Ascending aorta (tissue), 2 donors: ENCODE measurements at places on chromosomes 13 and 19. TPM values are rescaled to one million over a fixed set of nuclear protein-coding genes. Genes with fewer than 3 reads are reported as not detected.

Gene C13orf42
- not detected for total RNA-seq

Gene KLF5
- 1.3 TPM for total RNA-seq

Gene CCDC61
- total RNA-seq = 13.7 TPM

Gene SLC8A2
- not detected for total RNA-seq

Gene DKKL1
- total RNA-seq = not detected

Gene FUT6
- total RNA-seq = not detected

Gene CCNA1
- not detected for total RNA-seq

Gene FBL
- 92.1 TPM for total RNA-seq

Gene ZNF525
- total RNA-seq = 3.0 TPM

Gene C19orf73
- not detected for total RNA-seq

Gene ZNF681
- total RNA-seq = 1.9 TPM
